ENCODE measurements at places on chromosomes 13 and 19. TPM values are rescaled to one million over a fixed set of nuclear protein-coding genes. Genes with fewer than 3 reads are reported as not detected.

- no peak overlapping the region for H3K4me3 ChIP-seq
- H3K27me3 ChIP-seq: no peaks in the 10 kb centered on the region
- no peak for DNase-seq
- H3K4me1 ChIP-seq: no peaks in the 10 kb centered on the region
Measured at GRCh38 chr13:113048766-113049165, 56.8 kb upstream of the F7 start.

GRCh38 chr13:109792416-109793059 lies 6.2 kb upstream of the IRS2 start:
- no peak overlapping the region for H3K27ac ChIP-seq
- no peaks in the 10 kb centered on the region for H3K4me1 ChIP-seq
- no peaks in the 10 kb centered on the region for H3K36me3 ChIP-seq
- no peak for DNase-seq
- peaks cover 70% of the 10 kb centered on the region for H3K27me3 ChIP-seq

DNA sequence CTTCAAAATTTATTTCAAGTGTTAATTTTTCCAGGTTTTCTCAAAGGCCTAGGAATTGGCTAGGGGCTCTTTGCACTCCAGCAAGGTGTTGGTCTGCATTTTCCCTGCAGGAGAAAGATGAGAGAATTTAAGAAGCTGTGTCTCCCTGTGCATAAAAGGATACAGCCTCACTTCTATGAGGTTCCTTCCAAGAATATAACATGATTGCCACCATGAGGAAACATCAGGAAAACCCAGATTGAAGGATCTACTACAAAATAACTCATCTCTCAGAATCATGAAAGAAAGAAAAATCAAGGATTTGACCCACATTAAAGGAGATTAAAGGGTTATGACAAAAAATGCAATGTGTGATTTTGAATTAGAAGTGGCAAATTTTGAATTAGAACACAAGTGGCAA lies 69.9 kb downstream of the RUBCNL start:
- no peak overlapping the region for H3K4me3 ChIP-seq
- DNase-seq: no peak
- H3K4me1 ChIP-seq: no peaks in the 10 kb centered on the region

DNA sequence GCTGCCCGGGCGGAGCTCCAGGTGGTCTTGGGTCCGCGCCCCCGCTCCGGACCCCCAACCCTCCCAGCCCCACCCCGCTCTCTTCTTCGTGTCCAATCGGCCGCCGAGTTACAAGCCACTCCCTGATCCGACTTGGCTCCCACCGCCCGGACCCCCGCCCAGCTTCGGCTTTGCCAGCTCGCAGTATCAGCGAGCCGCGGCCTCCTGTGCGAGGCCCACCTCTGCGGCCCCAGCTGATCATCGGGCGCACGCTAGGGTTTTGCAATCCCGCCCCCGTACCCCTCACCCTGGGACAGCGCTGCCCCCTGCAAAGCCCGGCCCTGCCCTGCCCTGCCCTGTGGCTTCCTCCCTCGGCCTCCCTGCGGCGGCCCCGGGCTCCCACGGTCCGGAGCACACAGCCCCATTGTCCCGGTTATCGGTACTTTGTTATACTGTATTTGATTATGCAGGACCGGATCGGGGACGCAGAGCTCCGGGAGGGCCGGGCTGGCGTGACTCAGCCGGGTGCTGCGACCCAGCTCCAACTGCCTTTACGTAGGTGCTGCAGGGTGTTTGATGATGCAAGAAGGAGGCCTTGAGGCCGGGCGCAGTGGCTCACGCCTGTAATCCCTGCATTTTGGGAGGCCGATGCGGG lies 598 bp upstream of the LPAR2 start:
- H3K27me3 ChIP-seq: no peaks in the 10 kb centered on the region
- H3K36me3 ChIP-seq: peaks cover 3% of the 10 kb centered on the region
- H3K4me1 ChIP-seq: no peaks in the 10 kb centered on the region
- no peak overlapping the region for H3K27ac ChIP-seq

ZSCAN4 gene
- total RNA-seq: not detected

LYL1 gene
- 91.5 TPM for total RNA-seq

Measured in endothelial cell of umbilical vein (primary cell).